Activated T-helper 1 cell treated with anti-CD3 and anti-CD28 coated beads, Interleukin-2, amount 50 U/mL, for 16 hours (primary cell): ENCODE measurements at places on chromosomes 2 and 18.

GRCh38 chr2:139142252-139142880 lies 362.2 kb upstream of the NXPH2 start:
- DNase-seq, result no peak

GRCh38 chr18:61669320-61669719 lies 223.5 kb downstream of the RNF152 start:
- DNase-seq, result no peak

- DNase-seq, result no peak
Observed at GRCh38 chr2:179393481-179393880, 128.8 kb upstream of the SESTD1 start.

DNA sequence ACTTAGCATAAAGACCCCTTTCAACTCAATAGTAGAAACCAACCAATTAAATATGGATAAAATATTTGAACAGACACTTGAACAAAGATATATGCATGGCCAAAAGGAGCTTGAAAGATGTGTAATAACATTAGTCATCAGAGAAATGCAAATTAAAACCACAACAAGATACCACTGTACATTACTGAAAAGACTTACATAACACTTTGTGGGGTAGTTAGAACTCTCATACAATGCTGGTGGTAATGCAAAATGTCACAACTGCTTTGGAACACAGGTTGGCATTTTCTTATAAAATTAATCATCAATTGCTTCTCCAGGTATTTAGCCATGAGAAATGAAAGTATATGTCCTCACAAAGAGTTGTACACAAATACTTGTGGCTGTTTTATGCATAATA lies 60.7 kb downstream of the TTC27 start:
- no peak for DNase-seq

- DNase-seq, result no peak
Observed at GRCh38 chr18:49878567-49879270, 65.4 kb upstream of the ACAA2 start.

DNA sequence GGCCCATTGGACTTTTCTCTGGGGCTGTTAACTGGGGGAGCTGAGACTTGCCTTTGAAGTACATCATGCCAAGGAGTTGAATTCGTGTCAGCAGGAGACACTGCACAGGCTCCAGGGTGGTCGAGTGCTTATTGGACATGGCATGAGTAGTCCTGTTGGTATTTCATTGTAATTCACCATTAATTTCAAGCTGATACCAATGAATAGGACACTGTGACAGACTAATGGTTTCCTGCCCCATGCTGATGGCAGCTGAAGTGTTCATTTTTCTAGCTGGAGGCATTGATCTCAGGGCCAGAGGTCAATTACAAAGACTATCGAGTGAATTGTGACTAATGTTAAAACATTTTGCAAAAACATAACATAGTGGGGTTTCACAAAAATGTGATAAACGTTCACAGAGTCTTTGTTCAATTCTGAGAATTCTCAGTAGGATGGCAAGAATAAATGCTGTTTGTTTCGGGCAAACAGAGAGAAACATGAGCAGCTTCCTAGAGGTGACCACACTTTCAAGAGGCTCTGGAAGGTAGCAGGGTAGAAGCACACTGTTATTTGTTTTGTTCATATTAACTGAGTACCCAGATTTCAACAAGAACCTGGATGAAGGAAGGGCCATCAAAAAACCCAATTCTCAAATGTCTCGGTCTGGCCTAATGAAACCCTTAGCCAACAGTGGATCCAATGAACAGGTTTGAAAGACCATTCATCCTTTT lies 90.6 kb upstream of the ARL4C start:
- DNase-seq, result no peak

DNA sequence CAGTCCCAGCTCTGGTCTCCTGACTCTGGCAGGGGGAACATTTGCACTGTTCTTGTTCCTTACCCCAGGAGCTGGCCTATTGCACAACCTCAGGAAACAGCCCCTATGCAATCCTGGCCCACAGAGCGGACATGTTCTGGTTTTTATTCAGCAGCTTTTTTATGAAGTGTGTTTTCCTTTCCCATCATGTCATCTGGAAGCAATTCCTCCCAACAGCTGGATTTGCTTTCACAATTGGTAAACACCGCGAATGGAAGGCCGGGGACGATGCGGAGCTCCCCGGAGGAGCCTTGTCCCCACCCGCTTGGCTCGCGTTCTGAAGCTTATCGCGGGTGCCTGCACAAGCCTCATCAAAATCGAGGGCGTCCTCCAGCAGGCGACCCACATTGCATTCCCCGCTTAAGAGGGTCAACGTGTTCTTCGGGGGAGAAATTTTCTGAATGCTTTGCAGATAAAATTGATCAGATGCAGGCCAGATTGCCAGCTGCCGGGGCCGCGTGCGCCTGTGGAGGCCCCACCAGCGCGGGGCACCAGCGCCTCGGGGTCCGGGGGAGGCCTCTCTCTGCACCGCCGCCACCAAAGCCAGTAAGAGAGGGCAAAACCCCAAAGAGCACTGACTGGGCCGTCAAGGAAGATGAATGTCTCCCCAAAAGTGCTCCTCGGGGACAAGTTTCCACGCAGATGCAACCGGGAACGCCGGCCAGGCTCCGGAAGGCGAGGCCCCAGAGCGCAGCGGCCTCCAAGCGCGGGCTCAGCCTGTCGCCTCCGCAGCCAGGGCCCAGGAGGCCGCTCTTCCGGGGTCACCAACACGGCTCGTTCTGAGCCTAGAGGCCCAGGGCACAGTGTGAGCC lies 60.3 kb upstream of the SP3 start:
- no peak for DNase-seq

- DNase-seq, result no peak
Observed at GRCh38 chr2:24840164-24840869, 47.1 kb downstream of the CENPO start.

GRCh38 chr18:42734520-42734919 lies 381.0 kb downstream of the RIT2 start:
- no peak for DNase-seq

- no peak for DNase-seq
Observed at GRCh38 chr2:113233593-113234550, 44.8 kb downstream of the PAX8 start.

GRCh38 chr2:241503776-241504392 lies 4.5 kb downstream of the STK25 start:
- DNase-seq, result no peak

DNA sequence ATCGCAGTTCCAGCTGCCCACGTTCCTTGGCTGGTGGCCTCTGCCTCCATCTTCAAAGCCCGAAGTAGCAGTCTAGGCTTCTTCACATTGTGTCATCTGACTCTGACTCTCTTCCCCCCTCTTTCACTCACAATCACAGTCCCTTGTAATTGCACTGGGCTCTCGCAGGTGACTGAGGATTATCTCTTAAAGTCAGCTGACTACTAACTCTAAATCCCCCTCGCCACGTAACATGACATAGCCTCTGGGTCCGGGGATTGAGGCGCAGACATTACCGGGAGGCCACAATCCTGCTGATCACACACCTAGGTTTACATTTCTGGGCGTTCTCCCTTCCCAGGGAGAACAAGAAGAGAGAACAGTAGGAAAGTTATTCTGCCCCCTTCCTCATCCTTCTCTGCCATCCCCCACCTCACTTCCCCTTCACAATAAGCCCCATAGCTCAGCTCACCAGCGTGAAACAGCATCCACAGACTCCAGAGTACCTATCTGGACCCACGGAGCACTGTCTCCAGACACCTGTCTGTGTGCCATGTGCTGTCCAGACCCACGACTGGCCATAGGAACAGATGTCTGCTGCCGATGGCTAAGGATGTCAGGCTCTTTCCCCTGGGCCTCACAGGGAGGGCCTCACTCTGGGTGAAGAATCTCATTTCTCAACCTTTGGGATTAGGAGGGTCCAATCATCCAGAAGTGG lies 64.3 kb upstream of the FZD7 start:
- DNase-seq, result no peak

DNA sequence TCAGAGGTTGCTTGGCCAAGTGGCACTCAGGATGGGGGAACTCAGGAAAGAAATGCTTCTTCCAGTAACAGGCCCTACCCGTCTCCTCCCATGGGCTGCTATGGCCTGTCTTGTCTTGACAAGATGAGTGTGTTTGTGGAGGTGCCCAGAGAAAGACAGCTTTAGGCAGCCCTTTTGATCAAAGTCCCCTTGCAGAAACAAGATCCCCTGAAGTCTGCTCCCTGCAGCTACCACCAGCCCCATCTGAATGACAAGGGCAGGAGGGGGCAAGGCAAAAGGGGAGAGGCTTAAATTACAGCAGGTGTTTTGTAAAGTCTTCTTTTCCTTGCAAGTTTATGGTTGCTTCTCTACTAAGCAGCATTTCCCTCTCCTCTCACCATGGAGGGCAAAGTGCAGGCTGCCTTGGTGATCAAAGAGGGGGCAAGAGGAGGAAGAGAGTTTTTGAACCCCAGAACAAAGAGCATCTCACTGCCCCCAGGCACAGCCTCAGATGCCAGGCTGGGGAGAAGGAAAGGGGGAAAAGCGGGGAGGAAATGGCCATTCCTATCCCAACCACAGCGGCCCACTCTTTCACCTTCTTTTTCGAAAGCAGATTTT lies 6.7 kb downstream of the EVA1A start:
- DNase-seq, result no peak

- no peak for DNase-seq
Observed at GRCh38 chr2:100268986-100269385, 53.3 kb downstream of the LONRF2 start.

DNA sequence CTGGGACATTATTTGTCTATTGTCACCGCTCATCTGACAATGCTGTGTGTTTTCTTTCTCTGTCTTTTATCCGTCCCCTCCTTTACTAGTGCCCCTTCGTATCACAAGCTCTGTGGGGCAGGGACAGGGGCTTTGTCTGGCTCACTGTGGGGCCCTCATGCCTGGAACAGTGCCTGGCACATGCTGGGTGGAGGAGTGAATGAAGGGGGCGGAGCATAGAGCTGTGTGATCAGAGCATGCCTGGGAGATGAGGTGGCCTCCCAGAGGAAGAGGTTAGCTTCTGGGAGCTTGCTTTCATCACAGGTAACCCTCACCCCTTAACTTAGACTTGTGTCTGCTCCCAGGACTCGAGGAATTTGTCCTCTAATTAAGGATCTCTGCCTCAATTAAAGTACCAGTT lies 16.4 kb downstream of the MTCL1 start:
- no peak for DNase-seq

- no peak for DNase-seq
Observed at GRCh38 chr2:16244966-16245320, 304.6 kb downstream of the MYCN start.

DNA sequence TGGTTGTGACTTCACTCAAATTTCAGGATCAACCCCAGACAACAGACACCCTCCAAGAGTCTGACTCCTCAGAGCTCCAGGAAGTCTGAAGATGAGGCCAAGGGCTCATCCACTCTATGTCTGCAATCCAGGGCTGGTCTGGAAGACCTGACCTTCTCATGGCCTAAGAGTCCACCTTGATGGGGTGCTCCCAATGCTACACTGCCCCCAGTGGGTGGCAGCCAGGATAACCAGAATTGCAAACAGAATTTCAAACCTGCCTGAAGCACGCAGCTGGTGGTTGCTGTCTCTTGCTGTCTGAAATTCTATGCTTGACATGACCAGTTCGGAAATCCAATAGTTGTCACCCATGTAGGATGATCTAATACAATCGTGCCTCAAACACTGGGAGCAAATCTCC lies 96.0 kb downstream of the UXS1 start:
- no peak for DNase-seq

DNA sequence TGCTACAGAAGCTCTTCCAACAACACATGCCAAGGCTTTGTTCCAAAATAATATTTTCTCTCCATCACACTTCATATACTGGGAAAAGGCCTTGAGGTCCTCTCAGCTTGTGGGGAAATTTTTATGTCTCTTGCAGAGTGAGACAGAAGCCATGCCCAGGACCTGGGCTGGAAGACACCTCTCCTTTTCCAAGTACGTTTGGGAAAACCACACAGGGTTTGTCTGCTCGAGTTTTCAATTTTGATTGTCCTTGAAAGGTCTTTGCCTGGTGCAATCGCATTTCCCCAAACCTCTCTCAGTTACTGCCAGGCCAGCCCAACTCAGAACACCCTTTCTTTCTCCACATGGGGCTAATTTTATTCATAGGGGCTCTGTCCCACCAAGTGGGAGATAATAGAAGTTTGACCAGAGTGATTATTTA lies 272.2 kb downstream of the OSR1 start:
- no peak for DNase-seq

DNA sequence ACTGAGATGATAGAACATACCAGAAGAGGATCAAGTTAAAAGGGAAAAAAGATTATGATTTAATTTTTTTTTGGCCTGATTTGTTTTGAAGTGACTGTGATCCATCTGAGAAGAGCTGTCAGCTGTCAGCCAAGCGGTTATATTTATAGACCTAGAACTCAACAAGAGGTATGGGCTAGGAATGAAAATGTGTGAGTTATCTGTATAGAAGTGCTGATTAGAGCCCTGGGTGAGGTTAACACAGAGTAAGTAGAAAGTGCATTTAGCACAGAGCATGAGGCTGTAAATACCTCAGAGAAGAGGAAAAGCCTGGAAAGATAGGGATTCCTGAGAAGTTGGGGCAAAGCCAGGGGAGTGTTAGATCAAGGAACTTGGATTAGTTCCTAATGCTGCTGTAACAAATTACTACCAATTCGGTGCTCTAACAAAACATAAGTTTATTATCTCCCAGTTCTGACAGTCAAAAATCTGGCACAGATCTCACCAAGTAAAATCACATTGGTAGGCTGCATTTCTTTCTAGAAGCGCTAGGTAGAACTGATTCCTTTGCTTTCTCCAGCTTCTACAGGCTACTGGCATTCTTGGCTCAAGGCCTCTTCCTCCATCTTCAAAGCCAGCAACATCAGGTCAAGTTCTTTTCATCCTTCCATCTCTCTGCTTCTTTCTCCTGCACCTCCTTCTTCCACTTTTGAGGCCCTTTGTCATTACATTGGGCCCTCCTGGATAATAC lies 197.4 kb upstream of the SPHKAP start:
- no peak for DNase-seq

DNA sequence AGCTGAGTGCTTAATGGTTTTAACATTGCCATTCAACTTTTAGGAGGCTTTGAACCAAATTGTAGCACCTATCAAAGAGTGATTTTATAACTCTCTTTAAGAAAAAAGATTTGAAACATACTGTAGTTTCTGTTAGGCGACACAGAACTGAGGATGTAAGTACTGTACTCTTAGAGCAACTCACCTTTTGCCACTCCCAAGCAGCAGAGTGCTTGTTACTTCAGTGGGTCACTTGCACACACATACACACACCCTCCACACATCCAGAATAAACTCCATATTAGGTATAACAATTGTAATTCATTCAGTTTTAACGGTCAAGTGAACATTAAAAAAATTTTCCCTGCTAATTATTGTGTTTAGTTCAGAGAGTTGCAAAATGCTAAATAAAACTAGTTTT lies 118.3 kb downstream of the CAMKMT start:
- DNase-seq, result no peak
